Stimulated activated CD8-positive, alpha-beta memory T cell treated with anti-CD3 and anti-CD28 coated beads, Interleukin-12 subunit alpha, Interleukin-12 subunit beta, amount 100 ng/mL, for 4 hours (primary cell): ENCODE measurements at places on chromosomes 12 and 14.

DNA sequence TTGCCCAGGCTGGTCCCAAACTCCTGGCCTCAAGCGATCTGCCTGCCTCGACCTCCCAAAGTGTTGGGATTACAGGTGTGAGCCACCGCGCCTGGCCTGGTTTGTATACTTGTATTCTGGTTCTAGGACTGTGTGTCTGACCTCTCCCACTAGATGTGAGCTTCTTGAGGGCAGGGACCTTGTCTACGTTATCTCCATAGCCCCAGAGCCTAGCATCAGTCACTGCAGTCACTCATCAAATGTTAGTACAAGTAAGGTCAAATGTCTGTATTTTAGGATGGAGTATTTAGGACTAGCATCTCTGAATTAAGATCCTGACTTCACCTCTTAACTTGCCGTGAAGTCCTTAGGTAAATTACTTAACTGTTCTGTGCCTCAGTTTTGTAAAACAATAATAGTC, 2.9 kb downstream of the RILPL2 start:
- DNase-seq = no peak

GRCh38 chr14:53890611-53891101, 66.0 kb downstream of the BMP4 start:
- no peak for DNase-seq

DNA sequence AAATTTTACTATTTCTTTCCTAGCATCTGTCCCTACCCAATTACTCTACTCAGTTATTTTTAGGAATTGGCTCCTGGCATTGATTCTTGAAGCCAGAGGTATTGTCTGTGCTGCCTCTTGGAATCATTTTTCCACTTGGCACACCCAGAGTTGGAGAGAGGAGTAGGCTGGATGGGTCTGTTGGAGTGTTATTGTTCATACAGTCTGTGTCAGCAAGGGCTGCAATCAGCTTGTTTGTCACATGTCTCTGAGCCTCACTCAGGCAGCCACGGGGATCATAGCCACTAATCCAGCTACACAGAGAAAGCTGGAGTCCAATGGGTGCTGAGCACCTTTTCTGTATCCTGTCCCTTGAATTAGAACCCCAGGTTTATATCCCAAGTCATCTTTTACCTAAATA, 176.0 kb upstream of the DYRK2 start:
- no peak for DNase-seq

DNA sequence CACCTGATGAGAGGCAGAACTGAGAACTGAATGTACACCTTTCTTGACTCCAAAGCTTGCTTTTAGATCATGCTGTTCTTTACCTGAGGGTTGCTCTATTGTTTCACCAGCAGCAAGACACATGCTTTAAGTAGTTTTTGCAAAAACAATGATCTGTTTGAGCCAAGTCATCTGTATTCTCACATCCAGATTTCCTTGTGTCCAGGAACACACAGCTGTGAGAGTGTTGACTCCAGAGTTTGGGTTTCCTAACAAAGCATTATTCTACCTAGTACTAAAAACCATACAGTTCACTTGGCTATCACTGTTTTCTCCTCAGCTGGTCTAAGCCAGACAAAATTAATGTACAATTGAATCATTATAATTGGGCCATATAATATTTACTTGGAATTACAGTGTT, 120.4 kb downstream of the STAB2 start:
- no peak for DNase-seq

GRCh38 chr12:76144245-76144549, 59.7 kb upstream of the NAP1L1 start:
- peak; percentile 14 for DNase-seq

DNA sequence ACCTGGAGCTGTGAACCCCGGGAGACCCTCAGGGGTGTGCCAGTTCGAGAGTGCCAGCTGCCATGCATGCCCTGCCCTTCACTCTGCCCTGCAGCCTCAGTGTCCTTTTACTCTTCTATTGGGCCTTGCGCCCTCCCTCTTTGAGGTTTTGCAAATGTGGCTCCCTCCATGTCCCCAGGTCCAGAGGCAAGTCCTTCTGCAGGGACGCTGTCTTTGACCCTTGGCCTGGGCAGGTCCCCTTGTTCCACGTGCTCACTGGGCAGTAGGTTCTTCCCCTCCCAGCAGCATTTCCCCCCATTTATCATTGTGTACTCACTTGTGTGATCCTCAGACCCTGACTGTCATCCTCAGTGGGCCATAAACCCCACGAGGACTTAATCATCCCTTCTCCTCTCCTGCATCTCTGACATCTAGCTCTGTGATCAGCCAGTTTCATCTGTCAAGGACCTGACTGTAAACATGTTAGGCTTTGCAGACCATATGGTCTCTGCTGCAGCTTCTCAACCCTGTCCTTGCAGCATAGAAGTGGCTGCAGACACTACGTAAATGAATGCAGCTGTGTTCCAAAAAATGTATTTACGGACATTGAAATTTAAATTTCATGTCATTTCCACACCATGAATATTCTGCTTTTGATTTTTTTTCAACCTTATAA, 36.6 kb downstream of the TSPAN9 start:
- DNase-seq = no peak

- DNase-seq = no peak
These were observed 146.9 kb upstream of the KRR1 start for GRCh38 chr12:75658286-75658685.
